ENCODE measurements at places on chromosomes 2 and 18.

DNA sequence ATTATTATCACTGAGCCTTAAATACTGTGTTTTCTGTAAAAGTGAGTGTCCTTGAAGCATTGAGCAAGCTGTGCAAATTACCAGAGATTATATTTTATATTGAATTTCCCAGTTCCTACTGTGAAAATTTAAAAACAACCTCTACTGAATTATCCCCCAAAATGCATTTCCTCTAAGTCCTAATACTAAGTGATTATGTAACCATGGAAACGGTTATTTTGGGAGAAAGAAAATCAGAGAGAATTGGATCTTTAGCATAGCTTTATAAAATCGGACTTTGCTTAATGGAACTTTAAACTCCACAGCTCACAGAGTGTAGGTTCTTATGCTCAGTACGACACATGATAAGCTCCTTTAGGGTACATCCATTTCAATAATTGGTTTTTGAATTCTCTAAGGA, 19.3 kb upstream of the CHMP1B start:
- no peak for DNase-seq

DNA sequence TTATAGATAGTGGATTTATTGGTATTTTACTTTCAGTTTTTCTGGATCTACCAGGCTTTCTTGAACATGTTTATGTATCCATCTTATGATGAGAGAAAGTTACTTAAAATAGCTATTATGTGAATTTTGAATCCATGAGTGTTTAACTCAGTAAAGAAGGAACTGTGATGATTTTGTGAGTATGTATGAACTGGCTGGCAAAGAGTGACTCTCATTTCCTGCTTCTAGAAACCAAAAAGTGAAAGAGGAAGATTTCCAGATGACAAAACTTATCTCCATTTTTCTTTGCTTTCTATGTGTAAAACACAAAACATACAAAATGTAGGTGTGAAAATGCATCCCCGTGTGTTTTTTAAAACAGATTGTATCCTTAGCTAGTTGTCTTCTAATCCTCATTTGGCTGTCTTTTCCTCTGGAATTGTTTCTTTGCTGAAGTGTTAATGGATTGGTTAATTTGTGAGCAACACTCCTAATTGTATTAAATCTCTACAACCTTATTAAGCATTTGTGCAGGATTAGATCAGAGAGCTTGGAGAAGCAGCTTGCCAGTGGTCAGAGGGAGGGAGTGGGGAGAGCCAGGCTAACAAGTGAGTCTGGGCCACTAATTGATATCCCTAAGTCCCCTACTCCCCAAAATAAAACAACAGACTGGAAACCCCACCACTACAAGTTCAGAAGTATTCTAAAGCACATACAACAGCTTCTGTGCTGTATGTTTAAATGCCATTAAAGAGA, 23.9 kb downstream of the PTPRM start:
- DNase-seq, result no peak

- DNase-seq, result no peak
These were observed 156.5 kb downstream of the SMAD2 start for GRCh38 chr18:47773931-47774330.

DNA sequence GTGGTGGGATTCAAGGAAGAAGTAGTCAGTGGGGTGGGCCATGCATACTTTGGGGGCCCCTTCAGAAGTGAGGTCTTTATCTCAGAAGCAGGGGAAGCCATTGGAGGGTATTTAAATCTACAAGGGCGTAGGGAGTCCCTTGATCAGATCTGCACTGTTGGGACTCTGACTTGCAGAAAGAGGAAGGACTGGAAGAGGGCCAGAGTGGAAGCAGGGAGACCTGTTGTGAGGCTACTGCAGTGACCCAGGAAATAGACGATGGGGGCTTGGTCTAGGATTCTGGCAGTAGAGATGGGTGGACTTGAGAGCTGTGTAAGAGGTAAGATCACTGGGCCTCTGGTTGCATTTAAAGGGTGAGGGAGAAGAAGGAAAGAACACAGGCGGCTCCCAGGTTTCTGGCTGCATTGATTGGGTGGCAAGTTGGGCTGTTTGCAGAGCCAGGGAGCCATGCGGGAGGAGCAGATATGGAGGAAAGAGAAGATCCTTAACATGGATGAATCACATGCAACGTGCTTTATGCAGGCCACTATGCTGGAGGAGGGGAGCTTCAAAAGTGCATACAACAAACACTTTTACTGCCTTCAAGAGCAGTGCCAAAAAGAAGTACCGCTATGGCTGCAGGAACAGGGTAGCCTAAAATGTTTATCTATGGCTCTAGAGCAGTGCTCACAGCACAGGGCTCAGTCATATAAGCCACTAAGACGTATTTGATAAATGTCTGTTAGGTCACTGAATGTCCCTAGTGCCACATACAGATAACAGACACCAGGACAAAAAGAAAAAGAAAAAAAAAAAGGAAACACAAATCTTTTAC, 2.3 kb downstream of the SFXN5 start:
- DNase-seq, result no peak

GRCh38 chr2:224613543-224614286, 28.6 kb upstream of the CUL3 start:
- DNase-seq, result no peak

DNA sequence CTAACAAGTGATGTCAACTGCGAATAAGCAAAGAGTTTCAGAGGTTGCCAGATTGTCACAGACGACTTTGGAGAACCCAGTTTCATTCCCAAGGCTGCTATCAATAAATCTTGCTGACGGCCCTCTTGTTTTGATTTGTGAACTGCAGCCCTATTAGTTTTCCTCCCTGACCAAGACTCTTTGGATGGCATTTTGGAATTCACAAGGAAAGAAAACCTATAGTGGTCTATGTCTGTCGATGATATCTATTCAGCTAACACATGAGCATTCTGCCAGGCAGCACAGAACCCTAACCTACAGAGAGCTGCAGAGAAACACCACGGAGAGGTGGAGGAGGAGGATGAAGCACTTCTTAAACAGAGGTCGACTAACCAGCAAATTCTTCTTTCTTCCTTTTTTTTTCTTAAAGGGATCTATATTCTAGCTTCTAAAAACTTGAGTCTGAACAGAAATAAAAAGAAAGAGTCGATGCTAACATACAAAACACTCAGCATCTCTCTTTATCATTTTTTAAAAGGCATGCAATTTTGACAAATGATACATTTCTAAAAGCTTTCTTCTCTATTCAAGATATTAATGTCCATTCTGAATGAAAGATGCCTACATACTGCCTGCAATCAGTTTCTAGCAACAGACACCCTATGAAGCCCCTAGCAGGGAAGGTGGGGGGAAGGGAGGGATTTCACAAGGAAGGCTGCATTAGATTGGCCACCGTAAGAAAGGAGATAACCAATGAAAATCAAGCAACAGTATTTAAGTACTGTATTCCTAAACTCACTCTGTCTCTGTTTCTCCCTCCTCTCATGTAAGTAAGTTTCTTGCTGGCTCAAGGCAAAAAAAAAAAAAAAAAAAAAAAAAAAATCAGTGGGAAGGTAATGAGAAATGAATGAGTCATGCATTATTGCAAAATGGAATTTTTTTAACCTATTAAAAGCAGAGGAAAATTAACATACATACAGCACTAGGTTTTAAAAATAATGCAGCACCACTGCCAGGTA, 83.0 kb upstream of the CHRNA1 start:
- no peak for DNase-seq

- DNase-seq, result no peak
These were observed 2.3 kb upstream of the MAB21L4 start for GRCh38 chr2:240898108-240898730.

DNA sequence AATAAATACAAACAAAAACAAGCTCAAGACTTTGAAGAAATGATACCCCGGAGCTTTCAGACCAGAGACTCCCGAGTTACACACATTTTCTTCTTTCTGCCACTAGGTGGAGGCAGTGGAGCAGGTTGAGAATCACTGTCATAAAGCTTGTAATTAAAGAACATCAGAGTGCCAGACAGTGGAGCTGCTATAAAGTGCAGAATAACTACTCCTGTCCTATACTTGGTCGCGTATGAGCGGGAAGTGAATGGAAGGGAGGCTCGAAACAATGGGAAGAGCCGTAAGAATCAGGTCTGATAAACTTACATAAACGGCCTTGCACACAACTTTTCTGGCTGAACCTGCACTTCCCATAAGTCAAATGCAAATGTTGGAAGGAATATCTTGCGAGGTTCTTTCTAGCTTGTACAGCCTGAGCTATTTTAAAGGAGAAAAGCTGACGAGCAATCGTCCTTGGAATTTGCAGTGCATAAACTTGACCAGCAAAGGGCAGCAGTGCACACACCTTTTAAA, 189.0 kb downstream of the RPIA start:
- peak; percentile 4 for DNase-seq

DNA sequence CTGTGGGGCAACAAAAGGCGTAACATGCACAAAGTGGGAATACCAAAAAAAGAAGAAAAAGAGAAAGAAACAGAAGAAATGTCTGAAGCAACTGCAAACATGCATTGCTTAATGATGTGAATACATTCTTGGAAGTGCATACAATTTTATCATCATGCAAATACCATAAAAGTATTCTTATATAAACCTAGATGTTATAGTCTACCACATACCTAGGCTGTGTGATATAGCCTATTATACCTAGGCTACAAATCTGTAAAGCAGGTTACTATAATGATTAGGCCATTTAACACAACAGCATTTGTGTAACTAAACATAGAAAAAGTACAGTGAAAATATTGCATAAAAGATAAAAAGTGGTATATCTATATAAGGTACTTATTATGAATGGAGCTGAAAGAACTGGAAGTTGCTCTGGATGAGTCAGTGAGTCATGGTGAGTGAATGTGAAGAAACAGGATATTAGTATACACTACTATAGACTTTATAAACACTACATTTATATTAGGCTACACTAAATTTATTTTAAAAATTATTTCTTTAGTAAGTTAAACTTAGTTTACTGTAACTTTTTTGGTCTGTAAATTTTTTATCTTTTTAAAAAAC, 319.4 kb upstream of the KCNH7 start:
- no peak for DNase-seq

DNA sequence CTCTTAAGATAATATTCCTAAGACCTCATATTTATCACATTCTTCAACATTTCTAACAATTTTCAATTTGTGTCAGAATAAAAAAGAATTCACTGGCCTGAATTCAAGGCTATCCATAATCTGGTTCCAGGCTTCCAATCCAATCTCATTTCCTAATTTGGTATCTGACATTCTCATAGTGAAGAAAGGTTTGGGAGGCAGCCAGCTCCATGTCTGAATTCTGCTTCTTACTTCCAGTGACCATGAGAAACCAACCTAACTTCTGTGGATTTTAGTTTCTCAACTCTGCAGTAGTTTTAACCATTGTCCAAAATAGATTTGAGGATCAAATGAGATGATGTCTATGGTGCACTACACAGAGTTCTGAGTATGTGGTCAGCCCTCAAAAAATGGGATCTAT, 439.1 kb upstream of the GCFC2 start:
- no peak for DNase-seq

DNA sequence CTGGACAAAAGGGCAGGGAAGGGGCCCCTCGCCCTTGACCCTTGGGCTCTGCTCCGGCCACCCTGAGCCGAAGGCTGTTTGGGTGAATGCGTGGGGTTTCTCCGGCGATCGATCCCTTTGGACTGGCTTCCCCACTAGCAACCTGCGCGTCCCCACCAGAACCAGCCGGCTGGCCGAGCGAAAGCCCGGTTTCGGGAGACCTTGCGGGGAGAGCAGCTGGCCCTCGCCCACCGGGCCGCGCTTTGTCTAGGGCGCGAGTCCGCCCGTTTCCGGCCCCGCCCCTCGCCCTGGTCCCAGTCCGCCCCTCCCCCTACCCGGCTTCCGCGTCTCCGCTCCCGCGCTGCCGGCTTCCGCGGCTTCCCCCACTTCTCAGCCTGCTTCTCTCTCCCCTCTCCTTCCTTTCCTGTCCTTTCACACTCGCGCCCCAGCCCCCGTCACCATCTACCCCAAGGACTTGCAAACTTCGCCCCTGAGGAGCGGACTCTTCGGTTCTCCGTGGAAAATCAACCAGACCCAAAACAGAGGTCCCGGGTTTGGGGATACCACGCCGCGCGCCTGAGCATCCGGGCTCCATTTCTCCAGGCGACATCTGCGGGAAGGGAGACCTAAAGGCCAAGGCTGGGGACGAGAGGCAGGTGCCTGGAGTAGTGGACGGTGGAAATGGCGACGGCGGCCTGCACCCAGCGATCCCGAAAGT, 48.0 kb upstream of the ATP6V1B1 start:
- no peak for DNase-seq

DNA sequence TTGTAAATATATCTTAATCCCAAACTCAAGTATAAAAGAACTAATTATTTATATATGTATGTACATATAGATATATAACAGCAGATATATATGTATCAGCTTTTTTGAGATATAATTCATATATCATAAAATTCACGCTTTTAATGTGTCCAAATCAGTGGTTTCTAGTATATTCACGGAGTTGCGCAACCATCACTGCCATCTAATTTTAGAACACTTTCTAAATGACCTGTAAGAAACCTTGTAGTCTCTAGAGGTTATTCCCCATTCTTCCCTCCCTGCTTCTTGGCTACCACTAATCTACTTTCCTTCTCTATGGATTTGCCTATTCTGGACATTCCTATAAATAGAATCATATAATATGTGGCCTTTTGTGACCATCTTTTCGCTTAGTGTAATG, 163.5 kb upstream of the TCF4 start:
- no peak for DNase-seq

DNA sequence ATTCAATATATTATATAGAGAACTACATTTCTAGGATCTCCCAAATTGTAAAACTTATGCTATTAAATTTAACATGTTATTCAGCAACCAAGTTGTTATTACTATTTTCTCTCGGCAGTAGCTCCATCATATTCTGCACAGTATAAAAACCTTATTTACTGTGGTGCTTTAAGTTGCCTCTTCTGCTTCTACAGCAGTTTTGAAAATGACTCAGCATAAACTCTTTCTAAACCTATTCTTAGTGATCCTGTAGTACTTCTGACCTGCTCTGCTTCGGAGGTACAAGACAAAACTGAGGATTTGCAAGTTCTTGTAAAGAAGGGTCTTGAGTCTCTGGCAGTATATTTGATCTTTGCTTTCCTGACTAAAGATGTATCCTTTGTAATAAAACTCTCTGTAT, 567.2 kb downstream of the TMX3 start:
- DNase-seq, result no peak

GRCh38 chr2:30022444-30023071, 101.2 kb upstream of the ALK start:
- no peak for DNase-seq

GRCh38 chr2:65604246-65604645, 171.8 kb upstream of the SPRED2 start:
- DNase-seq, result no peak

DNA sequence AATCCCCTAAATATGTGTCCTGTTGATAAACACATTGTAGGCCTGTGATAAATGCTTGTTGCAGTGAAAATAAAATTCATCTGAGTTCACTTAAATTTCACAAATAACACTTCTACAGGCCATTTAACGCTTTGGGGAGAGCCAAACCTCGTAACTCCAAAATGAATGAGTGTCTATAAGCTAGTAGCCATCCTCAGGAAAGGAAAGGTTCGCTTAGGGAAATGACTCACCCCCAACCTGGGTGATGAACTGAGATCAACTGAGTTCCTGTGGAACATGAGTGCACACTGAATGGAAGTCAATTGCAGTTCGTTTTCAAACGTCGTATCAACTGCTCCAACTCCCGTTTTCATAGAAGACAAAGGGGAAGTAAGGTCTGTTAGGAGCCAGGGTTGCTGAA, 527.6 kb upstream of the ID2 start:
- DNase-seq, result no peak

- DNase-seq, result no peak
These were observed 107.5 kb downstream of the COLEC12 start for GRCh38 chr18:392928-393573.

All from NCI-H187 (cell line).